ENCODE measurements at places on chromosomes 13 and 19.
A peak's percentile ranks its signal among the peaks of the same experiment; 100 is the strongest.

DNA sequence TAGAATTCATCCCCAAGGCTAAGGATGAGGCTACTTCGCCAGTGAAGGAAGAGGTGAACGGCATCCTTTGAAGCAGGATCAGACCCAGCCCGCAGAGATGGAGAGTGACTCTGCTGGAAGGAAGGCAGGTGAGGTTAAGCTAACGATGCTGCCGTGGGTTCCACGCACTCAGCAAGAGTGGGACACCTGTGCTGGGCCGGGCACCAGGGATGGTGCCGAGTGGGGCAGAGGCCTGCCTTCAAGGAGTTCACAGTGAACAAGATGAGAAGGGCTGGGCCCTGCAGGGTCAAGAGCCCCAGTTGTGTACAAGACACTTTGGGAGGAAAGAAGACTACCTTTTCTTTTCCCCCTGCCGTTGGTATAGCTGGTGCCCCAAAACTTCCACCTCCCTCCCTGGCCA, 606.6 kb downstream of the LIG4 start:
- no peak for DNase-seq

DNA sequence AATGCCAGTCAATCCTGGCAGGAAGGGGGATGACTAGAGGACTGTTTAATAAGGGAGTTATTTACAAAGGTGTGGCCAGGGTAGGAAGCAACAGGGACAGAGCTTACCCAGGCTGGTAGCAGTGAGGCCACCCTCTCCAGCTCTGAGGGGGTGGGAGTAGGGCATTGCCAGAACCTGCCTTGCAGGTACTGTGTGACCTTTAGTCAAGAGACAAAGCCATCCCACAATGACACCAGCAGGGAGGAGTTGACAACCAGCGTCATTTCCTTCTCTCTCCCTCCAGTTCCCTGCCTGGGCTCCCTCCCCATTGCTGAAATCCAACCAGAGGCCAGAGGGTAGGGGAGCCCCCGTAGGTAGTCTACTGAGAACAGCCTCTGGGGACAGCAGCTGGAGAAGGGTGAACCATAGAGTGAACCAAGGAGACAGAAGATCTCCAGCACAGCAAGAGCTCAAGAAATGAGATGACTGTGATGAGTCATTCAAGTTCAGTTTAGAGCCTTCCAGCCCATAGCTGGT, 33.3 kb upstream of the SPATA13 start:
- DNase-seq: peak; percentile 60

DNA sequence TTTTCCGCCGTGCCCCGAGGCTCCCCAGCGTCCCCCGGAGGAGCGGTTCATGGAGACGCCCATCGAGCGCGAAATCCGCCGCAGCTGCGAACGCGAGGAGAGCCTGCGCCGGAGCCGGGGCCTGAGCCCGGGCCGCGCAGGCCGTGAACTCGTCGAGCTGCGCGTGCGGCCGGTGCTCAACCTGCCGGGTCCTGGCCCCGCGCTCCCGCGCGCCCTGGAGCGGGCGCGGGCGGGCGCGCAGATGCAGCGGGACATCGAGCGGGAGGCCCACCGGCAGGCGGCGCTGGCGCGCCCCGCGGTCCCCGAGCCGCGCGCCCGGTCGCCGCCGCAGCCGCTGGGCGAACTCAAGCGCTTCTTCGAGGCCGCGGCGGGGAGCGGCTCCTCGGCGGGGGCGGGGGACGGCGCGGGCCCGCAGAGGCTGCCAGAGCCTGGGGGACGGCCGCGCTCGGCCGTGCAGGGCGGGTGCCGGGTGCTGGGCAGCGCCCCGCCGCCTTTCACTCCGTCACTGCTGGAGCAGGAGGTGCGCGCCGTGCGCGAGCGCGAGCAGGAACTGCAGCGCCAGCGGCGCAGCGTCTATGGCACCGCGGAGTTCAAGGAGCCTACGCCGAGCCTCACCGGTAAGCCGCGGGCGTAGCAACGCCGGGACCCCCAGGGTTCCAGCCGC, 807 bp downstream of the MISP3 start:
- peak; percentile 75 for DNase-seq

GRCh38 chr13:54226876-54227275, 1198.3 kb downstream of the OLFM4 start:
- DNase-seq: no peak

GRCh38 chr13:106417467-106418110, 117.9 kb downstream of the EFNB2 start:
- no peak for DNase-seq

DNA sequence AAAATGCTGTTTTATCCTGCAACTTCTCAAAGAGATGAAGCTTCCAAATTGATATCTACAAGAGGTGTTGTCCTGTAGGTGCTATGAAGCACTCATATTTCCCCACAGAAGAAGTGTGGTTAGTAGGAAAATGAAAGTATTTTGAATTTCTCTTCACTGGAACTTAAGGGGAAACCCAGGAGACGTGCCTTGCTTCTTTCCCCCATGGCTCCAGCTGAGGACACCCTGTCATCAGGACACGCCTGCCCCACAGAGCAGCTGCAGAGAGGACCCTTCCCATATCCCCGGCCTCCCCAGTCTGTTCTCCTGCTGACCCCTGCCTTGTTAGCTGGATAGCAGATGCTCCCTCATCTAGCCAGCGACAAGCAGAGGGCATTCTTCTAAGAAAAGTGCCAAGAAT, 371.3 kb downstream of the COG6 start:
- peak; percentile 52 for DNase-seq

DNA sequence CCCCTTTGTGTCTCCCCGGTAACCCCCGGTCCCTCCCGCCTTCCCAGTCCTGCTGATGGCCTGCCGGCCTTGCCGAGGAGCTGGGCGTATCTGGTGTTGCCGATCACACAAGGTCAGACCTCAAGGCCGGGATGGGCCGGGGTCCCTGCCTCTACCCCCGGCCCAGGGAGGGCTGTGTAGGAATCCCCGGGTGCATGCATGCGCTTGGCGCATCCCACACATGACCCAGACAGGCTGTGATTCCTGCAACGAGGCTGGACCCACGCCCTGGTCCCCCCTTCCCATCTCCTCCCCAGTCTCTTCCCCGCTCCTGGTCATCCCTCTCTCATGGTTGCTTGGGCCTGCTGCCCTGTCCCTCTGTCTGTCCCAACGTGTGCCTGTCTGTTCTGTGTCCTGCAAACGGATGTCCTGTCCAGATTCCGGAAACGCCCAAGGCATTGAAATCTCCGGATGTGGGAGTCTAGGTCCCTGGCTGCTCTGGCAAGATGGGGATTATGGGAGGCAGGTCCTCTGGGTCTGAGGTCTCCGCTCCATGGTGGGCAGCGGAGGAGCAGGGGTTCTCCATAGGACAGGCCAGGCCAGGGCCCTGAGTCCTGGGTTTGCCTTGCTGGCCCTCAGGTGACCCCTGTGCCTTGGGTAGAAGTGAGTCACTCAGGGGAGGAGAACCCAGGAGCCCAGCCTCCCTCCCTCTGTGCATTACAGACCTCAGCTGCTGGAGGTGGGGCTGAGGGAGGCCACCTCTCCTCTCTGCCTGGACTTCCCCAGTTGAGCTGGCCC, 1.6 kb downstream of the PKN1 start:
- peak; percentile 78 for DNase-seq

- no peak for DNase-seq
Measured at GRCh38 chr13:30721936-30722335, 13.4 kb upstream of the ALOX5AP start.

GRCh38 chr13:93771227-93771626, 544.6 kb downstream of the GPC6 start:
- no peak for DNase-seq

GRCh38 chr19:1063030-1063908, 3.7 kb upstream of the ARHGAP45 start:
- peak; percentile 68 for DNase-seq

DNA sequence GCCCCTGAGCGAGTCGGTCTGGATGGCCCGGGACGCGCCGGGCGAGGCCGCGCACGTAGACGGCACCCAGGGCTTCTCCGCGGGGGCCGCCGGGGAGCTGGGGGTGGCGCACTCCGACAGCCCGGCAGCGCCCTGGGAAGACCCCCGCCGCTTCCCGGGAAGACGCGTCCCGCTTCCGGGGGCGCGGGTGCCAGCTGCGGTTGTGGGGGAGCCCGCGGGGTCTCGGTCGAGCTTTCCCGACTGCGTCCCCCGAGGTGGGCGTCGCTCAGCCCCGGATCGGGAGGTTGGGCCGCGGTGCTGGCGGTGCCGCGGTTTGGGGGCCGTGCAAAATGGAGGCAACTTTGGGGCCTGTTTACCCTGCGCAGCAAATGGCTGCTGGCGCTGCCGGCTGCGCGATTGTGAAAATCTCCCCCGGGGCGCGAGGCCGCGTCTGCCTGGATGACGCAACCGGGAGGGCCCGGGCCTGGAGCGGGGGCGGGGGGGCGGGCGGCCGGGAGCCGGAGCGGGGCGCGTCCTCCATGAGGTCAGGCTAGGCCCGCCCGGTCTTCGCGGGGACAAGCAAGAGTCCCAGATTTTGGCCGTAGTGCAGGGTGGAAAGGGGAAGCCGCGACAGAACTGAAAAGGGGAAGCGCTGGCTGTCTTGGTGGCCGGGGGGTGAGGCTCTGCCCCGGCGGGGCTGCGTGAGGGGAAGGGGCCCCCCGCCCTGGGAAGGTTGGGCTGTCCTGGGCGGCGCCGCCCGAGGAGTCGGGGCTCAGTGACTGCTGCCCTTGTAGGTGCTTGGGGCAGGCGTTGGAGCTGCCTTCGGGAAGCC, 11.3 kb downstream of the PEAK3 start:
- DNase-seq: peak; percentile 83

GRCh38 chr13:50011461-50011860, 3.8 kb upstream of the KCNRG start:
- DNase-seq: no peak

DNA sequence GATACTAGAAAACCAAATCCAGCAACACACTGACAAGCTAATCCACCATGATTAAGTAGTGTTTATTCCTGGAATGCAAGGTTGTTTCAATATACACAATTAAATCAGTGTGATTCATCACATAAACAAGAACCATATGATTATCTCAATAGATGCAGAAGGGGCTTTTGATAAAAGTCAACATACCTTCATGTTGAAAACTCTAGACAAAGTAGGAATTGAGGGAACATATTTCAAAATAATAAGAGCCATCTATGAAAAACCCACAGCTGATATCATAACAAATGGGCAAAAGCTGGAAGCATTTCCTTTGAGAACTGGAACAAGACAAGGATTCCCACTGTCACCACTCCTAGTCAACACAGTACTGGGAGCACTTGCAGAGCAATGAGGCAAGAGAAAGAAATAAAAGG, 213.6 kb upstream of the CSNK1A1L start:
- no peak for DNase-seq

- DNase-seq: peak; percentile 64
Measured at GRCh38 chr19:41225238-41226052, 6.4 kb downstream of the AXL start.

GRCh38 chr13:83162493-83162892, 719.8 kb downstream of the SLITRK1 start:
- DNase-seq: no peak

DNA sequence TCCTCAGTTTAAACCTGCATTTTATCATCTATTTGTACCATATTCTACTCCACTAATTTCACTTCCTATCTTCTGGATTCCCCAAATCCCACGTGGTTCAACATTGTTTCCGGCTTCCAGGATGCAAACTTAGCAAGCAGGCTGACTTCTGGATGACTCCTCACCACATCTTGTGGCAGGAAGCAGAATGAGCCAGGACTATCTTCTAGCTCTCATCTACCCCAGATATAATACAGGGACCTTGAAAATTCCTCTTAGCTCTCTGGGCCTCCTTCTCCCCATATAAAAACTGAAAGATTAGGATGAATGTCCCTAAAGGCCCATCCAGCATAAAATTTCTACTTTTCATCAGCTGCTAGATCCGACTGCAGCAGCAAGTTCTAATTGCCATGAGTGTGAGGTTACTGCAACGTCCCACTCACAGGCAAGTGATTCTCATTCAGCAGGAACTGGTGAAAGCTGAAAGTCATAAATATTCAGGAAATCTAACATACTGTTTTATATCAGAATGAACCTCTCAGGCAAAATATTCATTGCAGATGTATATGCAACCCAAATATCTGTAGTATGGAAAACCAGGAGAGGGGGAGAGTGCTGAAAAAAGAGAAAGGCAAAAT, 93.4 kb downstream of the KCTD12 start:
- no peak for DNase-seq

- no peak for DNase-seq
Measured at GRCh38 chr13:52830946-52831345, 17.5 kb downstream of the PCDH8 start.

GRCh38 chr13:25249001-25249543, 38.2 kb downstream of the MTMR6 start:
- DNase-seq: no peak

GRCh38 chr13:20814224-20814910, 40.6 kb upstream of the EEF1AKMT1 start:
- DNase-seq: no peak

- DNase-seq: no peak
Measured at GRCh38 chr19:11551603-11552235, 7.3 kb downstream of the ELOF1 start.

GRCh38 chr19:55753401-55753800, 5.5 kb upstream of the RFPL4A start:
- no peak for DNase-seq

DNA sequence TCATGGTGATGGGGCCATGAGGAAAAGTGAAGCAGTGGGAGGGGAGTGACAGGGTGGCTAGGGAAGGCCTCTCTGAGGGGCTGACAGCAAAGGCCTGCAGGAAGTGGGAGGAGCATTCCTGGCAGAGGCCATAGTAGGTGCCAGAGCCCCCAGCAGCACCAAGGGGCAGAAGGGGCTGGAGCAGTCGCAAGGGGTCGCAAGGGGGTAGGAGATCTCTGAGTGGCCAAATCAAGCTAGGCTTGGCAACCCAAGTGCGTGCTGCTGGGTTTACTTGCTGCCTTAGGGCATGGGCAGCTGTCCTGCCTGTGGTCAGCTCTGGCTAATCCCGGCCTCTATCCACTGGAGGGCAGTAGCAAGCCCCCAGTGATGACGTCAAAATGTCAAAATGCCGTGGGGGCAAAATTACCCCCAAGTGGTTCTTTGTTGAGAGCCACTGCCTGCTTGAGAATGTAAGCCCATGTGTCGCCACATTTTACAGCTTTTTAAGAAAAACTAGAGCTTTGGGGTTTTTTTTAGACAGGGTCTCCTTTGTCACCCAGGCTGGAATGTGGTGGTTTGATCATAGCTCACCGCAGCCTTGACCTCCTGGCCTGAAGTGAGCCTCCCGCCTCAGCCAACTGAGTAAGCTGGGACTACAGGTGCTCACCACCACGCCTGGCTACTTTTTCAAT, 11.8 kb downstream of the CCDC97 start:
- no peak for DNase-seq

- DNase-seq: peak; percentile 94
Measured at GRCh38 chr19:55160128-55160985, 2.8 kb upstream of the TNNI3 start.

Measured in activated naive CD4-positive, alpha-beta T cell treated with anti-CD3 and anti-CD28 coated beads for 36 hours (primary cell).